ENCODE measurements at places on chromosomes 13 and 19.

DNA sequence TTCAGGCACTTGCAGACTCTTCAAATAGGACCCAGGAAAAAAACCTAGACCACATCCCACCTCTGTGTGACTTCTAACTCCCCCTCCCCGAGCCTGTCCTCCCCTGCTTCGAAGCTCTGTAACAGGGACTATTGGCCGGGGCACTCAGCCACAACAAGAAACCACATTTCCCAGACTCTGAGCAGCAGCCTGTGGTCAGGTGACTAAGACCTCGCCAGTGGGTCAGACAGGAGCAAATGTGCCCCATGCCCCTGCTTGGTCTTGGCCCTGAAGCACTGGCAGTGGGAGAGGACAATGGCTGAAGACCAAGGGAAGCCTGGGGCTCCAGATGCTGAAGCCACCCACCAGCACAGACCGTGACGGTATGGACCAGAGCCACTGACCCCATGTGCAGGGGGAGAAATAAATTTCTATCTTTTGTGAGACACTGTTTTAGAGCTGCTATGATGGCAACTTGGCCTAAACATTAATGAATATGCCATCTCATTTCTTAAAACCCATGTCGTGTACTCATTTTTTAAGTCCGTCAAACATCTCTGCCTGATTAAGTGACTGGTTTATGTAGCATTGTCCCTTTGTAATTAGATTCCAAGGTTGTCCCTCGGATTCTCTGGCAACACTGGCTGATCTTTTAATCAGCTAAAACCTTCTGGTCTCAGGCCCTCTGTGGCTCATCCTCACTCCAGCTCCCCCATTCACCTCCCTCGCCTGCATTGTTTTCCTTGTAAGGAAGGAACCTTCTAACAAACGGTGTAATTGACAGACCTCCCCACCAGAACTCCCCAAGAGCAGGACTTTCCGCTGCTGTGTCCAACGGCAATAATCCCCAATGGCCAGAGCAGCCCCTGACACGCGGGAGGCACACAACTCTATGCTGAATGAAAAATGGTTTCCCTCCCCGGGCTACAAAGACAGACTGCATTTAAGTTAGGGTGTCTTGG, 98.4 kb downstream of the STK24 start:
- DNase-seq, result peak; percentile 32

DNA sequence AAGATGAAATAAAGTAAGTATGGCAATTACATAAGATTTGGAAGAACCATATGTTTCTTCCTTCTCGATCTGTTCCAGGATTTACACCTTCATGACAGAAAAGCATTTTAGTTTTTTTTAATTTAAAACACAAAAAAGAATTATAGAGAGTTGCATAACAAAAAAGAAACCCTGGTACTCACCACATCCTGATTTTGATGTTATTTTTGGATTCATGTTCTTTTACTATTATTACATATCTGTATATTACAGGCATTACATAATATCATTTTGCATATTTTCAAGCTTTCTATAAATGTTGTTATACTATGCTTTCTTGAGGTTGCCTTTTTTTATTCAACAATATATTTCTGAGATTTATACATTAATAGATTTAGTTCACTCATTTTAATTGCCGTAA, 6.7 kb upstream of the KATNAL1 start:
- DNase-seq, result peak; percentile 26

GRCh38 chr13:91768746-91769145, 370.3 kb downstream of the GPC5 start:
- DNase-seq, result no peak

GRCh38 chr13:28582892-28583240, 76.1 kb upstream of the POMP start:
- no peak for DNase-seq

- DNase-seq, result peak; percentile 37
Observed at GRCh38 chr19:35993923-35994598, 927 bp upstream of the SDHAF1 start.

- no peak for DNase-seq
Observed at GRCh38 chr13:74570046-74570445, 435.8 kb upstream of the KLF12 start.

- DNase-seq, result no peak
Observed at GRCh38 chr19:6095760-6096159, 14.5 kb downstream of the RFX2 start.

- peak; percentile 90 for DNase-seq
Observed at GRCh38 chr19:2491130-2491801, 15.3 kb downstream of the GADD45B start.

Data from common myeloid progenitor, CD34-positive (primary cell).